ENCODE measurements at places on chromosomes 5 and 9.
A peak's percentile ranks its signal among the peaks of the same experiment; 100 is the strongest.

GRCh38 chr5:59133764-59134261 lies 550.9 kb downstream of the RAB3C start:
- no peak for DNase-seq

- DNase-seq = no peak
Measured at GRCh38 chr5:34686762-34687268, 30.7 kb downstream of the RAI14 start.

GRCh38 chr5:55851675-55851979 lies 470 bp downstream of the IL31RA start:
- no peak for DNase-seq

DNA sequence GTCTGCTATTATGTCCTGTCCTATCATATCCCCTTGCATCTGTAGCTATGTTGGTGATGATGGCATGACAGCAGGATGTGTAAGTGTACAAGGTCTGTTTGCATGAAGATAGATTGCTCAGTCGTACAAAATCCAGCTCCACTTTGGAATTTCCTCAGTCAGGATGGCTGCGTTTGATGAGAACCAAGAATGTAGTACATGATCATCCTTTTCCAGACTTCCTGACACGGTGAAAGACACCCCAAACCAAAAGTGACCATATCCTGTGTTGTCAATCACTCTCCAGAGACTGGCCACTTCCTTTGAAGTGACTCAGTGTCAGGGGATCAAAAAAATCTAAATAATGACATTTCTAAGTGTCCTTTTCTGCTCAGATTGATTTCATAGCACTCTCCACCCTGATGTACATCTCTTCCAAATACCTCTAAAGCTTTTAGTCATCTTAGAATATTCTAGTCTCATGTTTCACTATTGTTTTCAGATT lies 213.4 kb downstream of the PLK2 start:
- DNase-seq = no peak

- DNase-seq = peak; percentile 92
Measured at GRCh38 chr5:177454397-177455035, 7.9 kb downstream of the PRR7 start.

DNA sequence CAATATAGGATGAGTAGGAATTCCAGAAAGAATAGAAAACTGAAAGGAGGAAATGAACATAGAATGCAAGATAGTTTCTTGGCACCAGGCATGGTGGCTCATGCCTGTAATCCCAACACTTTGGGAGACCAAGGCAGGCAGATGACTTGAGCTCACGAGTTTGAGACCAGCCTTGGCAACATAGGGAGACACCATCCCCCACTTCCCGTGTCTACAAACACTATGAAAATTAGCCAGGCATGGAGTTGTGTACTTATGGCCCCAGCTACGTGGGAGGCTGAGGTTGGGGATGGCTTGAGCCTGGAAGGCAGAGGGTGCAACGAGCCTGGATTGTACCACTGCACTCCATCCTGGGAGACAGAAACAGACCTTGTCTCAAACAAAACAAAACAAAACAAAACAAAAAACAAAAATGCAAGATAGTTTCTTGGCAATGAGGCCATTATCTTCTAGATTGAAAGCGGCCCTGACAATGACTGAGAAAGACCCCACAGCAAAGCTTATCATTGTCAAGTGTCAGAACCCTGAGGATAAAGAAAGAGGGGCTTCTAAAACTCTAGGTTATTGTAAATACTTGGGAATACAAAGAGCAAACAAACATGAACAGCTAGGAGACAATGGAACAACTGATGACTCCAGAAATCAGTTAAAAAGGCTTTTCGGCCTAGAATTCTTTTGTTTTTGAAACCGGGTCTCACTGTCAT lies 9.2 kb downstream of the SQSTM1 start:
- no peak for DNase-seq

GRCh38 chr5:115815006-115815692 lies 1.3 kb downstream of the CDO1 start:
- DNase-seq = no peak

- no peak for DNase-seq
Measured at GRCh38 chr9:6068983-6069382, 53.6 kb upstream of the RANBP6 start.

GRCh38 chr5:143130613-143131305 lies 272.7 kb downstream of the NR3C1 start:
- DNase-seq = no peak

GRCh38 chr5:149367249-149367971 lies 9.6 kb downstream of the PCYOX1L start:
- peak; percentile 17 for DNase-seq

GRCh38 chr9:70488098-70488792 lies 73.8 kb upstream of the KLF9 start:
- no peak for DNase-seq

- DNase-seq = no peak
Measured at GRCh38 chr5:116386633-116387032, 188.0 kb downstream of the SEMA6A start.

- no peak for DNase-seq
Measured at GRCh38 chr5:122306461-122306860, 5.6 kb upstream of the SNCAIP start.

GRCh38 chr5:33317271-33317670 lies 123.5 kb upstream of the TARS1 start:
- DNase-seq = no peak

GRCh38 chr5:151113651-151114050 lies 32.8 kb upstream of the TNIP1 start:
- no peak for DNase-seq

DNA sequence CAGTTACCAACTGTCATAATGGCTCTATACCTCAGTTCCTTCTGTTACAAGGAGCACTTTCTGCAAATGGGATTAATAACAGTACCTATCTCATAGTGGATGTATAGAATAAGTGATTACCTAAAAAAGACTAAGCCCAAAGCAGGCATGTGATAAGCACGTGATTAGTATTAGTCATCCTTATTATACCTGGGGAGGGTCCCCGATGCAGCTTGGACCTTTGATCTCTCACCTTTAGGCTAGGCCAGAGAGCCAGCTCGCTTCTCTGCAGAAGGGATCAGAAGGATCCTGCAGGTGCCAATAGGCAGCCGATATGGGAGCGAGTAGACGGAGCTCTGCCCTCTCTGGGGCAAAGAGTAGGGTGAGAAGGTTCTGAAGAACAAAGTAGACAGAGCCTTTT lies 4.0 kb downstream of the JADE2 start:
- DNase-seq = no peak

DNA sequence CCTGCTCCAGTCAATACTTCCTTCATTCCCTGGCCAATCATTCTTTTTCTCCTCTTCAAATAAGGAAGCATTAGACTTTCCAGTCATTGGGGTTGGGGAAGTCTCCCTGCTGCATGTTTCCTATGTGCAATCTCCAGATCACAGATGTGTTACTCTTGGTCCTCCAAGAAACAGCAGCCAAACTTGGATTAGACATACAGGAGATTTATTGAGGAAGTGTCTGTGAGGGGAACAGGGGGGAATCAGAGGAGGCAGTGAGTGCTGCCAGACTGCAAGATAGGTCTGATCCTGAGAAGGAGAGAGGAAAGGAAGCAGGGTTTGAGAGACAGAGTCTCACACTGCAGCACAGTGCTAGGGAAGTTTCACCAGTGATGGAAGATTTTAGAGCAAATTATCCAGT lies 40.6 kb upstream of the SLIT3 start:
- DNase-seq = no peak

DNA sequence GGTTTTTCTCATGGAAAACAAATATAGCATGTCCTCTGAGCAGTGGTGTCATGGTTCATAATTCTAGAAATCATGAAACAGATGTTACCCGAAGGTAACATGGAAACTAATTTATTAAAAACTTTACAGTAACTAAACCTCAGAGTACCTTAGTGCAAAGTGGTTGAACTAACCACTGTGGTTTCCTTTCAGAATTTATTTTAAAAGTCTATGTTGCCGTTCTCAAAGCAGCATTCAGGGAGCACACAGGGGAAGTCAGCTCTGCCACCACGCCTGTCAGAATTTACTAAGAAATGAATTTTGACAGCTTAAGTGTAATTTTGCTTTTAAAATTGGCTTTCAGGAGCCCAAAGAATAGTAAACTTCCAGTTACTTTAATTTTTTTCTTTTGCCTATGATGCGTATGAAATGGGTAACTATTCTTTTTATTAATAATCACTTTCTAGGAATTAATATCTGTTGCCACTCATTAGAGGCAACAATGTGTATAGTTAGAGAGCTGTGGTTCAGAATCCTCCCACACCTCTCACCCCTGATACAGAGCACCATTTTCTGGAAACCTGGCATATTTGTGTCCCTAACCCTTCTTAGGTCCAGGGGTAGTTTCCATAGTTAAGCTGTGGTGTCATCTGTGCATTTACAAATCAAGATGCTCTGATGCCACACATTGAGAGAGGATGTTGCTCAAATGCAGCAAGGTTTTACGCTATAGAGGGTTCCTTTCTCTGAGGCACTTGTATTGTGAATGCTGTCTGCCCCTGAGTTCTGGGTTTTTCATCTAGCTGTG lies 202.6 kb downstream of the ZSWIM6 start:
- DNase-seq = no peak

- DNase-seq = no peak
Measured at GRCh38 chr5:132464156-132464939, 26.2 kb downstream of the IRF1 start.

GRCh38 chr5:173890195-173890991 lies 2.2 kb downstream of the CPEB4 start:
- DNase-seq = no peak

DNA sequence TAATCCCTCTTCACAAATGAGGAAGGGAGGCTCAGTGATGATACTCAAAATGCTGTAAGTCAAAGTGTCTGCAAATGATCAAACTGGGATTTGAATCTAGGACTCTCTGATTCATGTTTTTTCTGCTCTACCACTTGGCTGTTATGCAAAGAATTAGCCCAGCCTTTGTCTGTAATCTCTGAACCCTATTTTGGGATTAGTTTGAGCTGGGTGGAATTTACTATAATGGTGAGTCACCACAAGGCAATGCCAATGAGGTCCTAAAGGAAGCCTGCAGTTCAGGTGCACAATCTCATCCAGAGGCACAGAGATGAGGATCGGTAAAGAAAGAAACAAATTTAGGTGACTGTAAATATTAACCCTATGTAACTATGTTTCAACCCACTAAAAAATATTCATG lies 29.2 kb downstream of the RFK start:
- no peak for DNase-seq

GRCh38 chr9:129150672-129151211 lies 27.3 kb downstream of the IER5L start:
- no peak for DNase-seq

- no peak for DNase-seq
Measured at GRCh38 chr5:499233-500209, 24.7 kb downstream of the SLC9A3 start.
